ENCODE measurements at places on chromosomes 13 and 19.

DNA sequence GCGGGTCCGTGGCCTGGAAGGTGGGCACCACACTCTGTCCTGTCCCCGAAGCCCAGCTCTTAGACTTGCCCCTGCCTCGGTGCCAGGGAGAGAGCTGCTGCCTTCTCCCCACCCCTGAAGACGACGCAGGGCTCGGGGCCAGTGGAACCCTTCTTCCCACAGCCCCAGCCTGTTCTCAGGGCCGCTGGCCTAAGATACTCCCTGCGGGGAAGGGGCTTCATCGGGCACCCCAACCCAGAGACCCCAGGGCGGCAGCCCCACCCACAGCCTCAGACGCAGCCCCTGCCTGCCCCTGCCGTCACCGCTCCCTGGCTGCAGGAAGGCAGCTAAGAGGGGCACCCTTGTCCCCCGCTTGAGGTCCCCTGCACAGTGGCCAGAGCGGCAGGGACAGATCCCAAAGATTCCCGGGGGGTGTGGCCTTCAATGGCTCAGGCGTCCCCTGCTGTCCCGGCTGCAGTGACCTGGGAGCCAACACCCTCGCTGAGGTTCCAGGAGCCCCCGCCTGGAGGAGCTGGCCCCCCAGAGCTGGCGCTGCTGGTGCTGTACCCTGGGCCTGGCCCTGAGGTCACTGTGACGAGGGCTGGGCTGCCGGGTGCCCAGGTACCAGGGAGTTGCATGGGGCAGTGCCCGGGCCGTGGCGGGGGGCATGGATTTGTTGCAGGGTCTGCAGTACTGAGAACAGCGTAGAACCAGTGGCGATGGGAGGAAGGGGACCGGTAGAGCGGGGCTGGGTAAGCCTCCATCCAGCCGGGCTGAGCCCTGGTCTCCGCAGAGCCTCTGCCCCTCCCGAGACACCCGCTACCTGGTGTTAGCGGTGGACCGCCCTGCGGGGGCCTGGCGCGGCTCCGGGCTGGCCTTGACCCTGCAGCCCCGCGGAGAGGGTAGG is 1.0 kb downstream of the AMH start:
- DNase-seq, result no peak

DNA sequence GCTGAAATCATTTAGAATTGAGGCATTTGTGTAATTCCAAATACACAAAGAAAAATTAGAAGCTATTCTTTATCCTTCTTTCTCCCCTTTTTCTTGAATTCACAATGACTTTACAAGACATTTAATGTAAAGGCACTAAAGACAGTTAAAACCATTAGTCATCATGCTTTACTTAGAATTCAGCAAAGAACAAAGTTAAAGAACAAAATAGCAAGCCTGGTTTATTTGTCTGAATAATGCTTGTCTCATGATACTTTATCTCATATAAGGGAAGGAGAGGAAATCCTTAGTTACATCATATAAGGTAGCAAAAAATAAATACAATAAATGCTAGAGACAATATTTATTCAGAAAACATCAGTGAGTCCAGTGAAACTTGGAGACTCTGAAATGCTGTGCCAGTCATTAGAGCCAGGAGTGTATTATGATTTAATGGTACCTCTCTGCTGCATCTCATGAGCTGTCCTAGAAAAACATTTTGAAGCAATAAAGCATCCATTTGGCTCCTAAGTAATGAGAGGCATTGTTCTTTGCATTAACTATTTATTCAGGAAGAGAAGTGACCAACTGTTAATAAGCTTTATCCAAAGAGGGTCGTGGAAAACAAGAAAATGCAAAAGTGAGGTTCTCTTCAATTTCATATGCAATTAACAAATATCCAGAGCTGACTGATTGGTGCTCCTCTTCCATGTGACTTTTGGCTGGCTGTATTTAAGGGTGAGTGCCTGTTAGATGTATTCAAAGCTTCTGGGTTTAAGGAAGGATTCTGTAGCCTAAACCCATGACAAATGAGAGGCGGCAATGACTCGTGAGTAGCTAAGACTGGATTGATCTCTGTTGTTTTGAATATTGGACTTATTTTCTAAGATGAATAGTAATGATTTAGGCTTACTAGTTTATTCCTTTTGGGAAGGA is 105.0 kb downstream of the DGKH start:
- DNase-seq, result no peak

- no peak for DNase-seq
These were observed 42.1 kb downstream of the GADD45B start for GRCh38 chr19:2517881-2518601.

GRCh38 chr19:11018763-11019162 is 57.9 kb downstream of the SMARCA4 start:
- DNase-seq, result no peak

Measured in tibial nerve (tissue), 4 donors.